ENCODE measurements at places on chromosomes 1 and 21.

DNA sequence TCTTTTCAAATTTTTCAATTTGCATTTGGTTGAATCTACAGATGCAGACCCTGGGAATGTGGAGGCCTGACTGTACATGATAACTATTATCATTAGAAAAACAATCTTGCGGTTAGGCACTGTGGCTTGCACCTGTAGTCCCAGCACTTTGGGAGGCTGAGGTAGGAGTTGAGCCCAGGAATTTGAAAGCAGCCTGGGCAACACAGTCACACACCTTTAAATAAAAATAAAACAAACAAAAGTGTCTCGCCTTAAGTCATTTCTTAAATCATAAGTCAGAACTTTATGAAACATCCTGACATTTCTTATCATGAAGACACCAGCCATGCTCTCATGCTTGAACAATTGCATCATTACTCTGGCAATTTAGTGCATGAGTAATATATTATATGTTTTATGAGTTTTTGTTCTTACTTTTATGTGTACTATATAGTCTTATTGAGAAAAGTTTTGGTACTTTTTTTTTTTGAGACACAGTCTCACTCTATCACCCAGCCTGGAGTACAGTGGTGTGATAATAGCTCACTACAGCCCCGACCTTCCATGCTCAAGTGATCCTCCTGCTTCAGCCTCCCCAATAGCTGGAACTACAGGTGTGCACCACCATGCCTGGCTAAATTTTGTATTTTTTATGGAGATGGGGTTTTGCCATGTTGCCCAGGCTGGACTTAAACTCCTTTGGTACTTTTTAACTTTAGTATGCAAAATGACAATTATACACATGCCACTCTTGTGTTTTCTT is 7.8 kb downstream of the TBX19 start:
- H3K4me3 ChIP-seq = no peak overlapping the region
- DNase-seq = no peak
- H3K27ac ChIP-seq = no peak overlapping the region
- no peaks in the 10 kb centered on the region for H3K36me3 ChIP-seq
- H3K4me1 ChIP-seq = no peaks in the 10 kb centered on the region

DNA sequence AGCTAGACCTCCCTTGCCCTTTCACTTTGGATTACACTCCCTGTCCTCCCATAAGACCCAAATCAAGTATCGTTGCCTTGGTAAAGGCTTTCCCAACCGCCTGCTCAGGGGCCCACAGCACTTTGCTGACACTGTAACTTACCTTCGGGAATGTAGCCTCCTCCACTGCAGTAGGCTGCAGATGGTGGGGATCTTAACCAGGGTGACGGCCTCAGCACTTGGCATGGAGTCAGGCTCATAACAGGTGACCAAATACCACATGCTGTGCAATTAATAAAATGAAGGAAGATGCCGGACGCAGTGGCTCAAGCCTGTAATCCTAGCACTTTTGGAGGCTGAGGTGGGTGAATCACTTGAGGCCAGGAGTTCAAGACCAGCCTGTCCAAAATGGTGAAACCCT is 88.7 kb upstream of the IRF2BP2 start:
- H3K4me1 ChIP-seq = peaks cover 4% of the 10 kb centered on the region
- no peak for DNase-seq
- no peak overlapping the region for H3K27ac ChIP-seq
- H3K27me3 ChIP-seq = no peaks in the 10 kb centered on the region

GRCh38 chr1:234562334-234562733 is 47.6 kb downstream of the IRF2BP2 start:
- H3K27ac ChIP-seq = no peak overlapping the region
- no peaks in the 10 kb centered on the region for H3K4me1 ChIP-seq
- no peaks in the 10 kb centered on the region for H3K36me3 ChIP-seq

DNA sequence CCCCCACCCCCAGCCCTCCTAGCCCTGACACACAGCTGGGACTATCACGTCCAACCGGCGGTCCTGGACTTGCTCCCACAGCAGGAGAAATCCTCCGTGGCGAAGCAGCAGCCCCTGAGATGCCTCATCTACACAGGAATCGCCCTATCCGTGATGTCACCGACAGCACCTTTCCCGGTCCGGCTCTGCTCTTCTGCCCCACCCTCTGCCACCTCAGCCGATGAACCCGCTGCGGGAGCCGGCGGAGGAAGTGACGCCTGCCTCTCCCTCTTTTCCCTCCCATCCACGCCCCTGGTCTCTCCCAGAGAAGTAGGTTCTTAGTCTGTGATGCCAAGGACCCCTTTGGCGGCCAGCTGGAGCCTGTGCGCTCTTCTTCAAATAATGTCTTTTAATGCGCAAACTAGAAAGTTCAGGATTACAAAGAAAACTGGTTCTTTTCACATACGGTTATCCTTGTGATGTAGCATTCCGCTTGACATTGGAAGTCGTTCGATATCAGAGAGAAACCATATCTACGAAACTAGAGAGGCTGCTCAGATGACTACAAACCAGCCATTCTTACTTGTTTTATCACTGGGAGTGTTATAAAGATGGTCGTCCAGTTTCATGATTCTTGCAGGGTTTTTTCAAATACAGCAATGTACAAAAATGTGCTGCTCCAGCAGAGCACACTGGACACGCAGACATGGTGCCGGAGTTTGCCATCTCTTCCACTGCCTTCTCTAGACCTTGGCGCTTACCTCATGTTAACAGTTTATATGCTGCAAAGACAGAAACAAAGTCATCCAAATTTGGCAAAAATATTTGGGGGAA is 120.3 kb downstream of the PPIAL4G start:
- no peaks in the 10 kb centered on the region for H3K27me3 ChIP-seq
- H3K4me3 ChIP-seq = no peak overlapping the region
- no peaks in the 10 kb centered on the region for H3K36me3 ChIP-seq

DNA sequence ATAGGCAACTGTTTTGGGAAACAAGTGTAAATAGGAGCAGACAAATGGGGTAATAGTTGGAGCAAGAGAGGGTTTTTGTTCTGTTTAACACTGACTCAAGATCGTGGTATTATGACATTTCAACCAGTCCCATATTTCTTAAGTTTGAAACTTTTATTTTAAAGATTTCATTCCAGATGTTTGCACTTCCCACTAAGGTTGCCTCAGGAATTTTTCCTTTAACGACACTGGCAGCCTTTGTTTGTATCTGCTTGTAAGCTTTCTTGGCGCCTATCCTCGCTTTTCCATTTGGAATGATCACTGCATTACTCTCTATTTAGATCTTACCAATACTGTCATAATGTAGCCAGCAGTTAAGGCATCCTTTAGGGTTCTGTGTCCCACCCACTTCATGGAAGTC is 67.7 kb downstream of the ALG6 start:
- H3K27me3 ChIP-seq = no peaks in the 10 kb centered on the region
- no peaks in the 10 kb centered on the region for H3K36me3 ChIP-seq
- H3K4me1 ChIP-seq = no peaks in the 10 kb centered on the region
- no peak overlapping the region for H3K4me3 ChIP-seq

- H3K27ac ChIP-seq = no peak overlapping the region
- DNase-seq = no peak
- H3K36me3 ChIP-seq = no peaks in the 10 kb centered on the region
- H3K27me3 ChIP-seq = no peaks in the 10 kb centered on the region
- H3K4me3 ChIP-seq = no peak overlapping the region
Measured at GRCh38 chr1:163535807-163536206, 214.1 kb downstream of the NUF2 start.

- DNase-seq = no peak
- H3K27me3 ChIP-seq = peaks cover 20% of the 10 kb centered on the region
- H3K27ac ChIP-seq = no peak overlapping the region
- H3K4me1 ChIP-seq = peaks cover 3% of the 10 kb centered on the region
- H3K4me3 ChIP-seq = no peak overlapping the region
- H3K36me3 ChIP-seq = no peaks in the 10 kb centered on the region
Measured at GRCh38 chr1:6443339-6444115, 19.0 kb downstream of the ESPN start.

DNA sequence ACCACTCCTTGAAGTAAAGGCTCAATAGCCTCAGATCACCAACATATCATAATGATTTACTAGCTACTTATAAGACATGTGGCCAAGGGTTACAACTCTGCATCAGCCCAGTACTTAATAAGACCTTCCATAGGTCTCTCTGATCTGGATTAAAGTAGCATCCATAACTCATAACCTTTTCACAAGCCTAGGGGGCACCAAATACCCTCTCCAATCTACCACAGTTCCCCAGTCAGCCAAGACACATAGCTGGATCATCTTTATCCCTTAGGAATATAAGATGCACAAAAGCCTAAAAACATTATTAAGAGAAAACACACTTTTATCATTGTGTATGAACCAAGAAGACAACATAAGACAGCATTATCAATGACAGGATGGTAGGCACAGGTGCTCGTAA is 22.1 kb downstream of the SSX2IP start:
- no peaks in the 10 kb centered on the region for H3K36me3 ChIP-seq
- H3K27ac ChIP-seq = no peak overlapping the region
- H3K4me3 ChIP-seq = no peak overlapping the region
- no peaks in the 10 kb centered on the region for H3K27me3 ChIP-seq
- H3K4me1 ChIP-seq = no peaks in the 10 kb centered on the region
- no peak for DNase-seq

GRCh38 chr1:181129771-181130606 is 41.5 kb downstream of the IER5 start:
- H3K4me1 ChIP-seq = peaks cover 18% of the 10 kb centered on the region
- no peak for DNase-seq
- H3K27ac ChIP-seq = no peak overlapping the region
- no peaks in the 10 kb centered on the region for H3K36me3 ChIP-seq

DNA sequence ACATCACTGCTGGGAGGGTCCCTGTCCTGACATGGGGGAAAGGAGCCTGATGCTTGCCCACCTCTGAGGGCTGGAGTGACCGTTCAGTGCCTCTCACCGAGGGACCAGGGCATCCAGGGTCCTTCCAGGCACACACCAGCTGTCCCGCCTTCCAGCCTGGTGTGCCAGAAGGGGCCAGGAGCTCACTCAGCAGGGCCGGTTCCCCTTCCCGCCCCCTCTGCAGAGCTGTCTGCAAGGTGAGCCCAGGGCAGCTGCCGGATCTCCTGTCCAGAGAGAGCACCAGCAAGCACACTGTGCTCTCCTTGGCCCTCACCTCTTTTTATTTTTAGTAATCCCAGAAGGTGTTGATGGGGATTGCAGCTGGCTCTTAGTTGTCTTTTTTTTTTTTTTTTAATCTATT is 16.9 kb downstream of the H6PD start:
- peaks cover 6% of the 10 kb centered on the region for H3K4me1 ChIP-seq
- H3K4me3 ChIP-seq = no peak overlapping the region
- H3K36me3 ChIP-seq = no peaks in the 10 kb centered on the region
- no peak overlapping the region for H3K27ac ChIP-seq

DNA sequence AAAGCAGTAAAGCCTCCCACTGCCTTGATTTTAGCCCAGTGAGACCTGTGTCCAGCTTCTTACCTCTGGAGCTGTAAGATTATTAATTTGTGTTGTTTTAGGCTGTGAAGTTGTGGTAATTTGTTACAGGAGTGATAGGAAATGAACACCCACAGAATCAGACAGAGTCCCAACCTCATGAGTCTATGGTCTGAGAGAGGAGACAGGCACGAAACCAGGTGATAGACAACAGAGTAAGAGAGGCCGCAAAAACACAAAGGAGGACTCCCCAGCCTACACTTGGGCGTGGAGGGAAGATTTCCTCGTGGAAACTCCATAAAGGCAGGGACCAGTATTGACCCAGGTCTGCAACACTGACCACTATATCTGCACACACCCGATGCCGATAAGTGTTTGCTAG is 234.6 kb upstream of the JUN start:
- no peak overlapping the region for H3K4me3 ChIP-seq
- no peaks in the 10 kb centered on the region for H3K36me3 ChIP-seq
- no peak overlapping the region for H3K27ac ChIP-seq
- no peaks in the 10 kb centered on the region for H3K4me1 ChIP-seq
- no peaks in the 10 kb centered on the region for H3K27me3 ChIP-seq

DNA sequence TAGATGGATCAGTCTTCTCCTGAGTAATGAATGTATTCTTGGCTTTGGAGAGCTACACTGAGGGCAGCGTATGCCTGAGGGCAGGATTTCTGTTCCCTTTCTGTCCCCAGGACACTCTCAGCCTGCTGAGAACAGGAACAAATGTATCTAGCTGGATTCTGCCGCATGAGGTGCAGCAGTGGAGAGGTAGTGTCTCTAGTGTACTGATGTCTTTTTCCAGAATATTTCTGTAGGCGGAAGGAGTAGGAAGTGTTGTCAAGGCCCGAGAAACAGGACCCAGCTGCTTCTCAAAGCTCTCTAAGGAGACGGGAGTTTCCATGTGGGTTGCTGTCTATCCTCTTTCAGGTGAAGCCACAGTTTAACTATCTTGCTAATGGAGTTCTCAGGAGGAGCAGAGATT is 65.5 kb downstream of the MT1HL1 start:
- H3K27me3 ChIP-seq = no peaks in the 10 kb centered on the region
- no peaks in the 10 kb centered on the region for H3K36me3 ChIP-seq
- no peak overlapping the region for H3K4me3 ChIP-seq
- no peaks in the 10 kb centered on the region for H3K4me1 ChIP-seq
- DNase-seq = no peak
- no peak overlapping the region for H3K27ac ChIP-seq

GRCh38 chr1:57599236-57599994 is 175.6 kb upstream of the DAB1 start:
- no peak for DNase-seq
- no peaks in the 10 kb centered on the region for H3K36me3 ChIP-seq
- no peaks in the 10 kb centered on the region for H3K4me1 ChIP-seq
- H3K27me3 ChIP-seq = no peaks in the 10 kb centered on the region
- H3K4me3 ChIP-seq = no peak overlapping the region

GRCh38 chr1:62295921-62296491 is 23.2 kb downstream of the KANK4 start:
- H3K4me1 ChIP-seq = no peaks in the 10 kb centered on the region
- H3K4me3 ChIP-seq = no peak overlapping the region
- no peaks in the 10 kb centered on the region for H3K36me3 ChIP-seq
- H3K27me3 ChIP-seq = no peaks in the 10 kb centered on the region
- DNase-seq = no peak

DNA sequence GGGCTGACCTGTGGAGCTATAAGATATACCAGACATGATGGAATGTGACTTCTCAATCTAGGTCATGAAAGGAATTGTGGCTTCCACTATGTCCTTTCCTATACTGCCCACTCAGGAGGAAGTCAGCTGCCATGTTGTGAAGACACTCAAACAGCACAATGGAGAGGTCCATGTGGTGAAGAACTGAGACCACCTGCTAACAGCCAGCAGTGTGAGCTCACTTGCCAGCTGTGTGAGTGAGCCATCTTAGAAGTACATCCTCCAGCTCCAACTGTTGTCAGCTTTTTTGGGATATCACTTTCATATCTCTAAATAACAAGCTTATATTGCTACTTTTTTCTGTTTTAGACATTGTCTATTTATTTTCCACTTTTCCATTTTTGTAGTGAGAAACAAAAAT is 29.7 kb downstream of the OLFML3 start:
- no peak overlapping the region for H3K4me3 ChIP-seq
- no peaks in the 10 kb centered on the region for H3K4me1 ChIP-seq
- H3K27ac ChIP-seq = no peak overlapping the region
- H3K27me3 ChIP-seq = no peaks in the 10 kb centered on the region

- no peaks in the 10 kb centered on the region for H3K4me1 ChIP-seq
- no peaks in the 10 kb centered on the region for H3K36me3 ChIP-seq
- H3K4me3 ChIP-seq = peak overlapping the region; percentile 69
- peak; percentile 68 for DNase-seq
Measured at GRCh38 chr1:32899586-32900296, 1.4 kb downstream of the TMEM54 start.

GRCh38 chr1:228339766-228340685 is 66.6 kb downstream of the TRIM11 start:
- no peak for DNase-seq
- H3K27ac ChIP-seq = no peak overlapping the region
- no peaks in the 10 kb centered on the region for H3K27me3 ChIP-seq
- no peaks in the 10 kb centered on the region for H3K4me1 ChIP-seq
- H3K4me3 ChIP-seq = no peak overlapping the region

Data from colonic mucosa (tissue), 4 donors.